ENCODE measurements at places on chromosomes 7 and 10.
A peak's percentile ranks its signal among the peaks of the same experiment; 100 is the strongest.

GRCh38 chr10:61000769-61001730, 57.1 kb upstream of the RHOBTB1 start:
- peak; percentile 42 for DNase-seq

GRCh38 chr10:42149027-42149700, 489.2 kb downstream of the ZNF33B start:
- no peak for DNase-seq

DNA sequence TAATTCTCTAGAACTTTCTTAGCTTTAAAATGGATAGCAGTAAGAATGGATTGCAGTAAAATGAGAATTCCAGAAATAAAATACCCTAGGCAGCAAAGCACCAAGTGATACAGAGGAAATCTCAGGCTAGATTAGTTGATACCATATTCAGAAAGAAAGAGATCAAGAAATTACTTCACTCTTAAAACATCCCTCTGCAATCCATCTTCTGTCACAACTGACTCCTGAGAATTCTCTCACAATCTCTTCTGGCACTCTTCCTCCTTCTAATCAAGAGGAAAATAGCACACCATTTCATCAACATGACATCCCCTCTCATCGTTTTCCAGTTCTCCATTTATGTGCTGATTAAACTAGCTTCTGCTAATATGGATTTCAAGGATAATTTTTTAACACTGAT, 42.2 kb upstream of the LAMB1 start:
- no peak for DNase-seq

GRCh38 chr7:114789871-114790311, 132.0 kb upstream of the MDFIC start:
- DNase-seq = peak; percentile 21

DNA sequence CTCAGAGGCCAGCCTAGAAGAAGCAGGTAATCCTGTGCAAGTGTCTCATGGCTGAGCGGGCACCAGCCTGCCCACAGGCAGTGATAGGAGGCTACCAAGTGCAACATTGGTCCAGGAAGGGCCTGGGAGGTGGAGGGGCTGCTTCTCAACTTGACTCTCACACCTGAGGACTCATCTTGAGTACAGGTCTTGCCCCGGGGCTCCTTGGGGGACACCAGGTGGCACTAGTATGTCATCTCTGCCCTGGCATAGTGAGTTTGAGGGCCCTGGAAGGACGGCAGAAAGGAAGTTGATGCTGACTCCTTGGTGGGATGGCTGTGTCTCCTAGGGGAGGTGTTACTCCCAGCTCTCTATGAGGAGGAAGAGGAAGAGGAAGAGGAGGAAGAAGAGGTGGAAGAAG, 2.3 kb downstream of the CCDC136 start:
- DNase-seq = no peak

- DNase-seq = no peak
Observed at GRCh38 chr7:84799106-84799505, 387.8 kb downstream of the SEMA3D start.

- DNase-seq = no peak
Observed at GRCh38 chr7:104922182-104923009, 91.6 kb upstream of the KMT2E start.

DNA sequence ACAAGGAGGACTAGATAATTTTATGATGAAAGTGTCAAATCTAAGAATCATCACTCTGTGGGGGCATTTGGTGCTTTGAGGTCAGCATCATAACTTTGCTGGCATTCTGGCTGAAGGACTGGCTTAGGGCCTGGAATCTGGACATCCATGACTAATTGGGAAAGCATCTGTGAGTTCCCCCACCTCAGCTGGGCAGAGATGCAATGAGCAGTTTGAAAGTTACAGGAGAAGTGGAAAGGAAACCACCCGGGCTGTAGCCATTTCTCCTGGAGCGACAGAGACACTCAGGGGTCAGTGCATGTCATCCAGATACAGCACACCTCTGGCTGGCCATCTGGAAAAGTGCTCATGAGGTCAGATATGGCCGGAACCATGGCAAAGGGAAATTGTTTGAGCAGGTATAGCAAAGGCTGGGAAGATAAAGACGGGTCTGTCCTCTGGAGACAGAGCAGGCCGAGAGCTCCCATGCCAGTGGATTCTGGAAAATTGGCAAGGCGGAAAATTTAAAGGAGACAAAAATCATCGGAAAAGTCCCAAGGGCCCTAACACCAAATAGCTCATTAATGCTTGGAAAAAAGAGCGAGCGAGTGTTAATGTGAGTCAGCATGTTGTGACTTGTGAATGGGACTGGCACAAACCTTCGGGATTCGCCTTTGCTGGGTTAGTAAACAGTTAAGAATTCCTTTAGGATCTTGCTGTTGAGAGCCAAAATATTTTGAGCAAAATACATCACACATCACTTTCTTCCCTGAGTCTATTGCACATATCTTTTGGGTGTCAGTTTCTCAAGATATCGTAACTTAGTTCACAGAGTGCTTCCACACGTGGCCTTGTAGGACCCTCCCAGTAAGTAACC, 188.4 kb upstream of the AGK start:
- peak; percentile 75 for DNase-seq

DNA sequence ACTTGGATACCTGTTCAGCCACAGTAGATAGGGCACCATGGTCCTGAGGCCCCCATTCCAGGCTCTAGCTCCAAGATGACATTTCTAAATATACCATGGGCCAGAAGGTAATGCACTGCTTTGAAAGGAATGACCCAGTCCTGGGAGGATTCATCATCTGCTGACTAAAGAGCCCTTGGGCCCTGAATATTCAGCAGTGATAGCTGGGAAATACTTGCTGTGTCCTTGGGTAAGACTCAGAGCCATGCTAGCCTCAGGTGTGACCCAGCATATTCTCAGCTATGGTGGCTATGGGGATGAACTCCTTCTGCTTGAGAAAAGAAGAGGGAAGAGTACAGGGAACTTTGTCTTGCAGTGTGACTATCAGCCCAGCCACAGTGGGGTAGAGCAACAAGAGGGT, 21.3 kb upstream of the AGR2 start:
- no peak for DNase-seq

GRCh38 chr10:104732222-104732621, 91.1 kb downstream of the SORCS3 start:
- no peak for DNase-seq

DNA sequence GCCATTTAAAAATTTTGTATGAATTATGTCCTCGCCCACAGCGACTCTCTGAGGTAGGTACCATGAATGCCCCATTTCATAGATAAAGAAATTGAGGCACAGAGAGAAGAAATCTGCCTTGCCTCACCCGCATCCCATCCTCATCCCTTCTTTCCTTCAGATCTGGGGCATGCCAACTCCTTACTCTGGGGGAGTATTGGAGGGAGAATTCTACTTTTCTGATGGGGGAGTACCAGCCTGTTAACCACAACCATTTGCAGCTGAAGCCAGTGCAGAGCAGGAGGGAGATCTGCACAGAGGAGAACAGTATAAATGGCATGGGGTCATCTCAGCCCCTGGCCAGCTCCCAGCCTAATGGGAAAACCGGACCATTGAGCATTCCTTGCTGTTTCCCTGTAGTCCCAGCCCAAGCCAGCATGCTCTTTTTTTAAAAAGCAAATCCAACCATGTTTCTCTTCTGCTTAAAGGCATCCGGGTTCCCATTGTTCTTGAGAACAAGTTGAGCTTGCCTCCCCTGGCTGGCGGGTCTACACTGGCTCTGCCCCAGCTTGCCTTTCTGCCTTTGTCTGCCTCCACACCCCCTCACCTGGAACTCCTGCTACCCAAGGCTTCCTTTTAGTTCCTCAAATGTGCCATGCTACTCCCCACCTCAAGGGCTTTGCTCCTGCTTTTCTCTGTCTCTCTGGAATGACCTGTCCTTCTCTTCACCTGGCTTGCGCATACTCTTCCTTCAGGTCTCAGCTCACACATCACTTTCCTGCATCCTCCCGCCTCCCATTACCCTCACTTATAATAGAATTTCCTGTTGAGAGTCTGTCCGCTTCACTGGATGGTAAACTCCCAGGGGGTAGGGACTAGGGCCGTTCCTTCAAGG, 8.8 kb upstream of the ZNF503 start:
- DNase-seq = no peak

DNA sequence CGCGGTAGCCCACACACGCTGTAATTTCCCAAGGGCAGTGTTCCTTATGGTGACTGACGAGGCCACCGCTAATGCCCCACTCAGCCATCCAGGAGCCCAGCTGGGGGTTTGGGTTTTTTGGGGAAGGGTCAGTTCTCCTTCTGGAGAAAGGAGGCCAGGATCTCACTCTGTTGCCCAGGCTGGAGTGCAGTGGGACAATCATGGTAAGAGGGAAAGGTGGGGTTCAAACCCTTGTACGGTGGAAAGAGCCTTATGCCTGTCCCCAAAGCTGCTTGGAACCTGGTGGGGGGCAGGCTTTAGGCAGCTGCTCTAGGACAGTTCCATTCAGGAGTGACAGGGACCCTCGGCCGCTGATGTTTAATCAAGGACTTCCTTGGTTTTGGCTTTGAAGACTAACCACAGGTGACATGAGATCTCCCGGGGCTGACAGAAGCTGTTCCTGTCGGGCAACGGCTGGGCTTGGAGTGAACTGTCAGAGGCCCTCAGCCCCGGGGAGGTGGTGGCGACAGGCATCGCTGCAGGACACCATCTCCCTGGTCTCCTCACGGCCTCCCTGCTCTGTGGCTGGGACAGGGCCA, 84.5 kb downstream of the CARD11 start:
- DNase-seq = no peak

- no peak for DNase-seq
Observed at GRCh38 chr7:2515424-2516193, 4.0 kb upstream of the LFNG start.

Measured in H54 (cell line).